ENCODE measurements at places on chromosomes 4 and X.

GRCh38 chr4:55214172-55214571 is 88.8 kb upstream of the KDR start:
- DNase-seq = no peak

DNA sequence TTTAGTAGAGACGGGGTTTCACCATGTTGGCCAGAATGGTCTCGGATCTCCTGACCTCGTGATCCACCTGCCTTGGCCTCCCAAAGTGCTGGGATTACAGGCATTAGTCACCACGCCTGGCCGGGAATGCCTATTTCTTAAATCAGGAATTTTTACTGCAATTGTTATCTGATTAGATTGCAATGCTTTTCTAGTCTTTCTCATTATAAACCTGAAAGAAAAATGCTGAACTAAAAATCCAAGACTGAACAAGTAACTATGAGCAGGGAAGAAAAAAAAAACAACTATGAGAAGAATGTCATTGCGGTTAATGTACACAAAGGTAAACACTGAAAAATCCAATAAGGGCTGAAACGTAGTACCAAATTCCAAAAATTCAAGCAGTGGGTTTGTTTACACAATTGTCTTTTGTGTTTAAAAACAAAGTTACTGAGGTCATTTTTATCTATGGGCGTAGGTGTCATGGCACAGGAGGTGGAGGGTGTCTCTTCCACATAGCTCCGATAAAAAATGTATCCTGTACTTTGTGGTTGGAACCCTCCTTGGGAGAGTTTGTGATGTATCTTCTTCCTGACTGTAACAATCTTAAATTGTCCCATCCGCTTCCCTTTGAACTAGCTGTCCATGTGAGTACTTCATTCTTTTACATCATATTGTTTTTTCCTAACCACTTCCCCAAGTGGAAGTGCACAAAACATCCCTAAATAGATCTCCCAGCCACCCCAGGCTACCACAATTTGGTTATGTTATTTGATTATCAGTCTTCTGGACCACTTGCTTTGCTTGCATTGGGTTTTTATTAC is 11.1 kb upstream of the TMEM156 start:
- DNase-seq = no peak

GRCh38 chr4:8261851-8262535 is 7.6 kb upstream of the HTRA3 start:
- DNase-seq = no peak

DNA sequence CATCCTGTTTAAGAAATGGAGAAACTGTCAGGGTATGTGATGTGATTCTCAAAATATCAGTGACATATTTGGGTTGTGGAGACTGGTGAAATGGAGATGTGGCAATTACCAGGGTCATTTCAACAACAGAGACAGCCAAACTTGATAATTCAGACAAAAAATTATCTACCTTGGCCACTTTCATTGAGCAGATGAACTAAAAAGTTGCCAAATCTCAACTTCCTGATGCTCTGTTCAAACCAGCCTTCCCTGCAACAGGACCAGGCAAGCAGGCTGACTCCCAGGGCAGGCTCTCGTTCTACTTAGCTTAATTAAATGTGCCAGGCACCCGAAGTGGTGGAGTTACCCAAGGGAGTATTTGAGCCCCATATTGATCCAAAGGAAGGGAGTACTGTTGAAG is 199.6 kb downstream of the AFF2 start:
- DNase-seq = no peak

- DNase-seq = no peak
These were observed 49.5 kb downstream of the PSAPL1 start for GRCh38 chr4:7384929-7385890.

GRCh38 chr4:45566896-45567603 is 556.8 kb downstream of the GABRG1 start:
- no peak for DNase-seq

DNA sequence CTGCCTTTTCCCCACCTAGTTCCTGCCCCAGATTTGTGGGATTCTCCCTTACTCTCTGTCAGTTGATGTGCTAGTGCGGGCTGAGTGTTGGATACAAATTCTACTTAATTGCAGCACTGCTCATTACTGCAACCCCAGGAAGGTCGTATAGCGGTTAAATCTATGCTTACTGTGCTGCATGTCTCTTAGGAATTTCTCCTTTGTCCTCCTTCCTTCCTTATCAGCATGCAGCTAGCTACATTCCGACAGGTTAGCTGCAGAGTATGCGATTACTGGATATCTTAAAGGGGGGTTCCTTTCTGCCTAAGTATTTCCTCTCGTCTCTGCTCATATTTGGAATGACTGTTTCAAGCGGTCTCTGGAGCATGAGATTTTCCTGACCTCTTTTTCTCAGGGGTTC is 662.8 kb downstream of the TLL1 start:
- DNase-seq = no peak

GRCh38 chrX:2707334-2707760 is 16.3 kb downstream of the CD99 start:
- peak; percentile 95 for DNase-seq
